Psoas muscle (tissue), 8 donors: ENCODE measurements at places on chromosomes 2 and 18.

GRCh38 chr2:109710505-109711229, 83.4 kb upstream of the RGPD5 start:
- no peak overlapping the region for H3K27ac ChIP-seq
- H3K27me3 ChIP-seq: no peaks in the 10 kb centered on the region
- no peaks in the 10 kb centered on the region for H3K4me1 ChIP-seq
- no peak overlapping the region for H3K4me3 ChIP-seq
- no peak for DNase-seq

DNA sequence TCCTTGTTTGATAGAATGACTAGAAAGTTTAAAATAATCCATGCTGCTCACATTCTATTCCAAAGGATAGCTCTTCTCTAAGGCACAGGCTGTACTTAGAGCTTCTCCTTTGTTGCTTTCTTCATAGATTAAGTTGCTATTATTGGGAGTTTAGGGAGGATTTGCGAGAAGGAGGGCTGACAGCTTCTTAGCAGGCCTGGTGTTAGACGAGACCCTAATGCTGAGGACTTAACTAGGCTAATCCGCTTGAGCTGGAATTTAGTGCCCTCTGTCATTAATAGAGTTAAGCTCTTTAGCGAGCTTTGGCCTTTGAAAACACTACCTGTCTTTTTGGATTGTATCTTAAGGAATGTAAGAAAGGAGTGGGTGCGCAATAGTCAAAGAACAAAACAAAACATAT, 81.3 kb downstream of the MOGAT1 start:
- H3K36me3 ChIP-seq: no peaks in the 10 kb centered on the region
- H3K4me3 ChIP-seq: no peak overlapping the region
- peak overlapping the region; percentile 68 for H3K27ac ChIP-seq
- H3K27me3 ChIP-seq: no peaks in the 10 kb centered on the region

- DNase-seq: no peak
- H3K27me3 ChIP-seq: no peaks in the 10 kb centered on the region
- no peak overlapping the region for H3K27ac ChIP-seq
Observed at GRCh38 chr2:159410276-159410675, 123.8 kb upstream of the WDSUB1 start.

DNA sequence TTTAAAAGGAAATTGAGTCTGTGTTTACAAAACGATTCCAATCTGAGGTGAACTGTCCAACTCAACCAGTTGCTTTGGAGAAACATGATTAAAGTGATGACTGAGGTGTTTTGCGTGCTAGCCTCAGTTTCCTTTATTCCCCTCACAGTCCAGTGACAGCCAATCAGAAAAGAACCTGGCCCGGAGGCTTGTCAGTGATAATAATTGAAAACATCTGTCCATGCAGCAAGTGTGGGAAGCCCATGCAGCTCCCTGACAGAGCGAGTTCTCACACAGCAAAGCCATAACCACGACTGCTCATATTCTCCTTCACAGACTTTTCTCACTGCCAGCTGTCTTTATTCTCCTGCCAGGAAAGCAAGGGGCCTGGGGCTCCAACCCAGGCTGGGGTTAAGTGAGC, 613.4 kb downstream of the ARHGAP15 start:
- no peak for DNase-seq
- H3K27me3 ChIP-seq: no peaks in the 10 kb centered on the region
- peaks cover 5% of the 10 kb centered on the region for H3K4me1 ChIP-seq
- H3K4me3 ChIP-seq: no peak overlapping the region

GRCh38 chr2:85743304-85743978, 10.3 kb upstream of the ATOH8 start:
- no peaks in the 10 kb centered on the region for H3K27me3 ChIP-seq
- peak overlapping the region; percentile 77 for H3K27ac ChIP-seq
- H3K4me1 ChIP-seq: peaks cover 79% of the 10 kb centered on the region
- H3K36me3 ChIP-seq: no peaks in the 10 kb centered on the region
- no peak for DNase-seq

GRCh38 chr2:36664696-36665076, 31.8 kb upstream of the VIT start:
- no peak for DNase-seq
- no peak overlapping the region for H3K27ac ChIP-seq
- peaks cover 15% of the 10 kb centered on the region for H3K4me1 ChIP-seq
- no peaks in the 10 kb centered on the region for H3K27me3 ChIP-seq

- DNase-seq: no peak
- H3K4me1 ChIP-seq: no peaks in the 10 kb centered on the region
- no peaks in the 10 kb centered on the region for H3K36me3 ChIP-seq
- no peaks in the 10 kb centered on the region for H3K27me3 ChIP-seq
Observed at GRCh38 chr18:62396381-62396780, 71.3 kb downstream of the TNFRSF11A start.

GRCh38 chr2:38850045-38850444, 25.7 kb downstream of the DHX57 start:
- peaks cover 9% of the 10 kb centered on the region for H3K36me3 ChIP-seq
- no peak overlapping the region for H3K4me3 ChIP-seq
- no peak overlapping the region for H3K27ac ChIP-seq

DNA sequence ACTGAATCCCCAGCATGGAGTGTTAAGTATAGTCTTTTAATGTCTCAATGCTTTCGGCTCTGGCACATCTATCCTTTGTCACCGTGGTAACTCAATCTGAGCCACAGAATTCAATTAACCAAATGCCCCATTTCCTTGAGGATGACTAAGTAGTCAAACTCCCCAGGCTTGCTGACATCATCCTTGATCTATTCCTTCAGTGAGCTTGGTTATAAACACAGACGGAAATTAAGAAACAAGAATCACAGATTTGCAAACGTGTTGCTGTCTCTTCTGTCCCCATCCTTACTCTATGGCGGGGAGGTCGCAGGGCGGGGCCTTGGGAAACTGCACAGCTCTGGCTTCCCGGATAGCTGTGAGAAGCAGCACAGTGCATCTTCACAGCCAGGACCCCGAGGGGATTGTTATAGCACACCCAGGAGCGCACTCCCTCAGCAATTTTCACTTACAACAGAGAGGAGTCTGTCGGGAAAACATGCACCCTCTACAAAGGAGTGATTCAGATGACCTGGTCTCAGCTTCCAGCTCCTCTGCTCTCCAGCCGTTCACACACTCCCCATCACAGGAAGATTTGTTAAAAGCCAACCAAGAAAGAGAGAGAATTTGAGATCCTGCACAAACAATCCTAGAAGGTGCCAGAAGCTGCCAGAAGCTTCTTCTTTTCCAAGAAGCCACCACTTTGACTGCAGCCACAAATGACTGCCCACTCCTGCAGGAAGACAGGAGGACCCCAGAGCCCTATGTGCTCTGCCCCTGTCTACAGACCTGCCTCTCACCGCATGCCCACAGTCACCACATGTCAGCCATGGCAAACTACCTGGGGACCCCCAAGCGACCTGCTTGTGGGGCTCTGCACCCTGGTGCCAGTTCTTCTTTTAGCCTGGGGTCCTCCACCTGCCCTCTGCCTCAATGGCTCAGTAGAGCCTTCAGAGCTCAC, 44.9 kb upstream of the YWHAQ start:
- H3K4me1 ChIP-seq: no peaks in the 10 kb centered on the region
- no peaks in the 10 kb centered on the region for H3K27me3 ChIP-seq
- no peaks in the 10 kb centered on the region for H3K36me3 ChIP-seq
- peak; percentile 30 for DNase-seq
- H3K4me3 ChIP-seq: no peak overlapping the region

DNA sequence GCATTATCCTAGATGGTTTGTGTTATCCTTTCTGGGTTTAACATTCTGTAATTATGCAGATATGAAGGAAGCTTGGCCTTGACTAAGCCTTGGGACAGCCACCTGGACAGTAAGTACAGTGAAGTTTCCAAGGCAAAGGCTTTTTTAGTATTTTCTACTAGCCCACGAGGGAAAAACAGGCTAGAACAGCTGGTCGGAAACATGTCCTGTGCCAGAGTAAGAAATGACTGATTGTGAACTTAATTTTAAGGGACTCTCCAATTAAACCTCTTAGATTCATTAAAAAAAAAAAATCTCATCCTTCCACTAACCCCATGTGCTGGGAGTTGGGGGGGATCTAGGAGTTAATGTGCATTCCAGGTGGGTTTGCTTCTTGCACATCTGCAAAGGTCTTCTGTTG, 720.8 kb downstream of the SLC4A3 start:
- H3K4me1 ChIP-seq: no peaks in the 10 kb centered on the region
- no peaks in the 10 kb centered on the region for H3K27me3 ChIP-seq
- H3K4me3 ChIP-seq: no peak overlapping the region
- no peaks in the 10 kb centered on the region for H3K36me3 ChIP-seq

DNA sequence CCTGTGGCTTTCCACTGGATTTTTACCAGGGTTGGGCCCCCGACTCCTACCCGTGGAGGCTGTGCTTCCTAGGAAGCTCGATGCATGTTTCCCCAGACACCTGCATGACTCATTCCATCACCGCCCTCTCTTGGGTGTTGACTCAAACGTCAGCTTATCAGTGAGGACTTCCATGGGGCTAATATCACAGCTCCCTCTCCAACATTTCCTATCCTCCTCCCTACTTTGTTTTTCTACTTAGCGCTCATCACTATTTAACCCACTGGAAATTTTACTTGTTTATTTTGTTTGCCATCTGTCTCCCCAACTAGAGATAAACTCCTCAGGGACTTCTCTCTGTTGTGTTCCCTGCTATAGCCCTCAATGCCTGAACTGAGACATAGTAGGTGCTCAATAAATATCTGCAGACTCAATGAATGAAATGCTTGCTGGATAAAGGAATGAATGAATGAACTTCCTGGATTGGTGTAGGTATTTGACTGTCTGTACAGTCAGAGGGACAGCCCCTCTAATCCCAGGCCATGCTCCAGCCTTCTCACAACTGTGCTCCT, 89.7 kb upstream of the MSH2 start:
- H3K27me3 ChIP-seq: no peaks in the 10 kb centered on the region
- no peak for DNase-seq
- H3K4me3 ChIP-seq: no peak overlapping the region
- H3K36me3 ChIP-seq: no peaks in the 10 kb centered on the region
